ENCODE measurements at places on chromosomes 11 and 22.

GRCh38 chr11:99142237-99142636 is 121.5 kb downstream of the CNTN5 start:
- DNase-seq = no peak

GRCh38 chr11:7604331-7604955 is 68.9 kb downstream of the CYB5R2 start:
- no peak for DNase-seq

DNA sequence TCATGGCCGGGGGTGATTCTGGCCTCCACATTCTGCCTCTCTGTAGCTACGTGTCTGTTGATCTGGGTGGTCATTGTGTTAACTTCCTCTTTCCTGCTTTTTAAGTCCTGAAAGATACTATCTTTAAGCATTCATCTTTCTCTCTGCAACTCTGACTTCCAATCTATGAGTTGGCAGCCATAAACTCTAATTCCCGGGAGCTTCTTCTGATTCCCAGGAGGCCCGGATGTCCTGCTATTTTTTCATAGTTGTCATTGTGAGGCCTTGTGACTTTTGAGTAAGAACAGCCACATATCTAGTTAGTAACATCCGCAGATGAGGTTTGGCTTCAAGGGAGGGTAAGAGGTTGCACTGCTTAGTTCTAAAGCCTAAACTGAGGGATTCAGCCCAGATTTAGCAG is 107.8 kb downstream of the SYN3 start:
- DNase-seq = no peak

DNA sequence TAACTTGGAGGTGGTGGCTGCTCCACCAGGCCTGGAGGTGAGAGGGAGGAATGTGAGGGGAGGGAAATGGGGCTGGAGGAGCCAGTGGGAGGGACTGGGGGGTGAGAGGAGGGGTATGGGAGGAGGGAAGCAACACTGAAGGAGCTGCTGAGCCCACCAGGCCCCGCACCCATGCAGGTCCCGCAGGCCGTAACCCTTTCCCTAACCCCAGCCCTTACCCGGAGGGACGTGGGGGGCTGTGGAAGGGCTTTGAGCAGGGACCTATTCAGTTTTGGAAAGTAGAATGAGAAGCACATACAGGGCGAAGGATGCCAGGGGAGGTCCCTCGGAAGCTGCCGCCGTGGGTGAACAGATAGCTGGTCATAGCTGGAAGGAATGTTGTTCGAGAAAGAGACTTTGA is 33.9 kb upstream of the CRYBB3 start:
- no peak for DNase-seq

DNA sequence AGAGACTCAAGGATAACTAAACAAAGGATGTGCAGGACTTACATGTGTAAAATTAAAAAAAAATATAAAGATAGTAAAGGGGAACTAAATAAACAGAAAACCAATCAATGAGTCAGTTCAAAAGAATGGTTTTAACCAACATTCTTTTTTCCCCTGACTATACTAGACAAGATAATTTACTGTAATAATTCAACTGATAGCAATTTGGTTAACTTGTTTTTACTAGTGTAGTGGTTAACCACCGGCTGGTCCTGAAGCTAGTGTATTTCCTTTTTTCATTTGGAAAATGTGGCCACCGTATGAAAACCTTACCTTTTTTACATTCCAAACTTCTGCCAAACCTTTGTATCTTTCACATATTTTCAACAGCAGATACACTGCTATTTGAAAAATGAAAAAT is 123.1 kb downstream of the ARHGAP42 start:
- DNase-seq = no peak

DNA sequence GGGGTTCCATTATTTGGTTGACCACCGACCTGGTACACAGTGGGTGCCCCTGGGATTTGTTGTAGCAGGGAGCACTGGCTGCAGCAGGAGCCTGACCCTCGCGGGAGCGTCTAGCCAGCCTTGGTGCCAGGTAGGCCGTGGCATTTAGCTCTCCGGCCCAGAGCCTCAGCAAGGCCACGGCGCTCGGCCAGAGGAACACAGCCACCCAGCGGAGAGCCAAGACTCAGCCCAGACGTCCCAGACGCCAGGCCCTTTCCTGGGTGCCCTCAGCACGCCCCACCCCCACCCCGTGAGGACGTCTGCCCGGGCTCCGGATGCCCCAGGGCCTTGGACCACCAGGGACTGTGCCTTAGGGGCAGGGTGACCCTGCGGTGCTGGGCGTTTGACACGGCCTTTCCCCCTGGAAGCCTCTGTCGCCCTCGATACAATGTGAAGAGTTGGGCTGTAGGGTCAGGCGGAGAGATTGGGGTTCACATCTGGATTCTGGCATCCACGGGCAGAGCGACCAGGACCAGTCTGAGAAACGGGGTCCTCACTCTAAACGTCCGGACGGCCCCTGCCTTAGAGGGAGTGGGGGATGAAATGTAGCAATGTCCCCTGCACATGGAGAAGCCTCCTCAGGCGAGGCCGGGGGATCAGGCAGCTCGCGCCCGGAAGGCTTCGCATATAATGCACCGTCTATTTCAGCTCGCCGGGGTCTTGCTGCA is 99.2 kb upstream of the FGF3 start:
- no peak for DNase-seq
